ENCODE measurements at places on chromosomes 5 and 9. TPM values are rescaled to one million over a fixed set of nuclear protein-coding genes. Genes with fewer than 3 reads are reported as not detected.

DNA sequence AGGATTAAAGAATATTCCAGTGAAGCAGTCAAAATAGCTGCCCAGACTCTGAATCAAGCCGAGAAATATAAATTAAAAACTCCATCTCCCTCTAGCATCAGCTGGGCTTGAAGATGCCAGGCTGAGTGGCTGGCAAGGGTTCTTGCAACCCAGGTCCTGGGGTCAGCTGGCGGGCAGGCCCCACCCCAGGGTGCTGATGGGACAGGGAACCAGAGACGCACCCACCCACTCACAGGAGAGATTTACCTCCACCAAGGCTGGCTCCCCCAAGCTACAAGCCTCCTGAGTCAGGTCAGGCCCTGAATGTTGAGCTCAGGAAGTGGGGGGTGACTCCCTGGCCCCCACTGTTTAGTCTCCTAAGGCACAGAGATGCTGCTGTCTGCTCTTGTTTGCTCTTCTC lies 83.9 kb upstream of the HSPA9 start:
- no peak for DNase-seq

DNA sequence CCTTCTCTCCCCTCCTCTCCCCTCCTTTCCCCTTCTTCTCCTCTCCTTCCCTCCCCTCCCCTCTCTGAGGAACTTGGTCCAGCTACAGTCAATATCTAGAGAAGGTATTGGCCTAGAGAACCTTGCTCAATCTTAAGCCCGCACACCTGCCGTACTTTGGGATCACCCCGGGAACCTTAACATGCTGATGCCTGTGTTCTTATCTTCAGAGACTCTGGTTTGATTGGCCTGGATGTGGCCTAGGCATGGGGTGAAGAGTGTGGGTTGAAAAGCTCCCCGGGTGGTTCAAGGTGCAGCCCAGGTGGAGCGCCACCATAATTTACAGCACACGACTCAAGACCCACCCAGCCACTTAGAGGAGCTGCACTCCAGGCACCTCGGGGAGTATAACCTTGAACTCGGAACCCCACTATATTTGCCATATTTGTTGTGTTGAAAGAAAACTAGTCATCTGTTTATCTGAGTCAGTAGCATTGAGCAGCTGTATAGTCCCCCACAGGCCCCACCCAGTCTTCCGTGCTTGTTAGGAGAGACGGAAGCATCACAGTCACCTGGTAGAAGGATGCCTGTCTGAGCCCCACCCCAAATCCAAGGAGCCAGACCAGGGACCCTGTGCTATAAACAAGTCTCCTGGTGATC lies 14.4 kb upstream of the PHF19 start:
- no peak for DNase-seq

Gene GBGT1
- 3.6 TPM for polyA plus RNA-seq

- DNase-seq, result no peak
Measured at GRCh38 chr5:107524111-107524510, 146.6 kb downstream of the EFNA5 start.
